NCI-H1436 treated with DMSO at 0.1 percent for 48 hours (cell line): ENCODE measurements at places on chromosomes 13 and 19.

- no peak for DNase-seq
Observed at GRCh38 chr19:17001603-17002183, 24.9 kb downstream of the CPAMD8 start.

DNA sequence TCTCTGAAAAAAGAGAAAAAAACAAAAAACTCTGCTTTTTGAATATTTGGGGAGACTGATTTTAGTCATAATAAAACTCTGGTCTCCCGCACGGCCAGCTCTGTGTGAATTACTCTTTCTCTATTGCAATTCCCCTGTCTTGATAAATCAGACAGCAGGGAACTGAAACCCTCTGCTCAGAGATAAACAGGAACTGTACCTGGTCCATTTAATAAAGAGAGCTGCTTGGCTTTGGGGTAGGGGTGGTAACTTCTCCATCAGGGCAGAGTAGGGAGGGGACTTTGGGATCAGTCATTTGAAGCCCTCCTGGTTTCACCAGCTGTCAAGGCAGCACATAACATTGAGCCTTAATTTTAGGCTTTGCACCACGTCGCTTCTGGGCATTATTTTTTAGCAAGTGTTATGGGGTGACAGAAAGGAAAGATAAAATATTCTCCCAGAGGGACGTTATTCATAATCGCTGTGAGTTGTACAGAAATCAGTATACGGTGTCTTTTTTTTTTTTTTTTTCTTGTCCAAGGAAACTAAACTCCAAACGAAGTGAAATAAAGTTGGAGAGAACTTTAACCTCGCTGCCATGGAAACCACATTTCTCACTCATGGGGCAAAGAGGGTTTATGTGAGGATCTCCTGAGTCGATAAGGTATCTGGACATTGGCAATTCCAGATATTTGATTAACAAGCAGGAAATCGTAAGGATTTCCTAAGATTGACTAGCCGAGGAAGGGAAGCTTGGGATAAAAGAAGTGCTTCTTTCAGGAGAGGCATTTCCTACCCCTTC, 99.0 kb upstream of the MRI1 start:
- DNase-seq: no peak

GRCh38 chr13:44124352-44124751, 244.6 kb downstream of the LACC1 start:
- DNase-seq: no peak

DNA sequence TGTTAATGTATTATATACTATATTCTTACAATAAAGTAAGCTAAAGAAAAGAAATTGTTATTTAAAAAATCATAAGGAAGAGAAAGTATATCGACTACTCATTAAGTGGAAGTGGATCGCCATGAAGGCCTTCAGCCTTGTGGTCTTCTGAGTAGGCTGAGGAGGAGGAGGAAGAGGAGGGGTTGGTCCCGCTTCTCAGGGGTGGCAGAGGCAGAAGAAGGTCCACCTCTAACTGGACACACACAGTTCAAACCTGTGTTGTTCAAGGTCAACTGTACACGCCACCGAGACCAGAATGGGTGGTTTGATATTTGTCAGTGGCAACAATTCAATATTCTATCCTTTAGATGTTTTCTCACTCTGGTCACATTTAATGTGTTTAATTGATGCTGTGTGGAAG, 67.2 kb downstream of the ALOX5AP start:
- no peak for DNase-seq

- no peak for DNase-seq
Observed at GRCh38 chr19:30446850-30447552, 74.8 kb downstream of the ZNF536 start.

GRCh38 chr13:21846605-21847004, 175.7 kb downstream of the FGF9 start:
- DNase-seq: no peak

GRCh38 chr19:17610384-17610783, 54.9 kb downstream of the COLGALT1 start:
- no peak for DNase-seq

- no peak for DNase-seq
Observed at GRCh38 chr19:46789371-46789770, 977 bp upstream of the SLC1A5 start.

DNA sequence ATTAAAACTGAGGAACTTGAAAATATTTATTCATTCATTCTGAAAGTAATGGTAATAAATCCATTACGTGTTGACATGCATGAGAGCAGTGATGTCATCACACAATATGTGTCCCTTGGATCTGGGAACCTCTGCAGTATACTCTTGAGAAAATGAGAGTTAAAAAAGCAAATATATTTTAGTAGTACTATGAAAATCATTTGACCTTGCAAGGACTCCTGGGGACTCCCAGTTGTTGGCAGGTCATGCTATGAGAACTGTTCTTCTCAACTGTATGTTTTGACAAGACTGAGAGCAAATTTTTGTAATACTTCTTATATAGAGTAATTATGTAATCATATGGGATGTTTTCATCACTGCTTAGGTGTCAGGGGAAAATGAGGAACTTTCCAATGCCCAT, 249.4 kb downstream of the PCCA start:
- no peak for DNase-seq

GRCh38 chr19:56150358-56150757, 9.3 kb downstream of the ZNF444 start:
- DNase-seq: no peak

GRCh38 chr13:31943591-31943990, 88.0 kb upstream of the FRY start:
- DNase-seq: no peak

DNA sequence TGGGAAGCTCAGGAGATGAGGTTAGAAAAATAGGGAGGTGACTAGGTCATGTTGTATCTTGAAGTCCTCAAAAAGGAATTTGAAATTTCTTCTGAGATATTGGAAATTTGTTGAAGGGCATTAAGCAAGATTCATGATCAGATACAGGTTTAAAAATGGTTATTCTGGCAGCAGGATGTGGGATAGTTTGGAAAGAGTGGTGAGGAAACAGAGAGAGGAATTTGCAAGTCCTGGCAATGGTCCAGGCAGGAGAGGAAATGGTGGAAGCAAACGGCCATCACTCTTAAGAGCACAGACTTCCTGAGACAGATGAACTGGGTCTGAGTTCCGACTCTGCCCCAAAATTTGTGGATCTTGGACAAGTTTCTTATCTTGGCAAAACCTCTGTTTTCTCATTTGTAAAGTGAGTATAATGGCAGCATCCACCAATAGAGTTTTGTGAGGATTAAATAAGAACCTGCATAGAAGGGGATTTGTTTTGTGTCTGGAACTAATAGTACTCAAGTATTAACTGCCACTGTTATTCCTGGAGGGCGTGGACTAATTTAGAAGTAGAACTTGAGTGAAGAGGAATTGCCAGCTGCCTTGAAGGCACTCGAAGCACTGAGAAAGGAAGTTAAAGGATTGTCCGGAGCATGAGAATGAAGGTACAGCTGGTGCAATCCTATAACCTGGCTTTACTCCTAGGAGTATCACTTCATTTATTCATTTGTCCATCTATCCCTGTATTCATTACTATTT, 99.6 kb downstream of the CCNA1 start:
- no peak for DNase-seq

DNA sequence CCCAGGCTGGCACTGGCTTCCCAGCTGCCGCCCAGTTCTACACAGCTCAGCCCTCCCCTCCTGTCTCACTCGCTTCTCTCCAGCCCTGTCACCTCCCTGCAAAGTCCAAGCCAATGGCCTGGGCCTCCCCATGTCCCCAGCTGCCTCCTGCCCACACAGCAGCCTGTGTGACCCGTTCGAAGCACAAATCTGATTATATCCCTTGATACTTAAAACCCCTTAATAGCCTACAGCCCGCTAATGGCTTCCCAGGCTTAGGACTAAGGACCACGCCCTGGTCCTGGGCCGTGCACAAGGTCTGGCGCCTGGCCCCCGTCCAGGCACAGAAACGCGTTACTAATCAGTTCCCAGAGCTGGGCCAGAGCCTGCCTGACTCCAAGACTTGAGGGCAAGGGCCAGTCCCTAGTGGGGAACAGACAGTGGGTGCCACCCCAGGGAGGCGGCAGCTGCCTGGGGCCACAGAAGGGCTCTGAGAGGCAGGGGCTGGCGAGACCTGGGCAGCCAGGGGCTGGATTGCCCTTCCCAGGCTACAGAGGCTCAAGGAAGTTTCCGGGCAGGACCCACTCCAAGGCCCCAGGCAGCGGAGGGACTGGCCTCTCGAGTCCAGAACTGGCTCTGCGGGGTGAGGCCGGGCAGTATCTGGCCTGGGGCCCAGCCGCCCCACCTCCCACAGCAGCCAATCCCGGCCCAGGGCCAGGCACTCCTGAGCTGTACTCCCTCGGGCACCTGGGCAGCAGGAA, 10.4 kb downstream of the XAB2 start:
- no peak for DNase-seq

DNA sequence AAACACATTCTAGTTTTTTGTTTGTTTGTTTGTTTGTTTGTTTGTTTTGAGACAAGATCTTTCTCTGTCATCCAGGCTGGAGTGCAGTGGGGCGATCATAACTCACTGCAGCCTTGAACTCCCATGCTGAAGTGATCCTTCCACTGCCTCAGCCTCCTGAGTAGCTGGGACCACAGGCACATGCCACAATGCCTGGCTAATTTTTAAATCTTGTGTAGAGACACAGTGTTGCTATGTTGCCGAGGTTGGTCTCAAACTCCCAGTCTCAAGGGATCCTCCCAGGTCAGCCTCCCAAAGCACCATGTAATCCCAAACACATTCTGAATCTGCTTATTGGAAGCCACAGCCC, 15.8 kb downstream of the PLA2G4C start:
- no peak for DNase-seq
